ENCODE measurements at places on chromosomes 7 and 10.
A peak's percentile ranks its signal among the peaks of the same experiment; 100 is the strongest.

DNA sequence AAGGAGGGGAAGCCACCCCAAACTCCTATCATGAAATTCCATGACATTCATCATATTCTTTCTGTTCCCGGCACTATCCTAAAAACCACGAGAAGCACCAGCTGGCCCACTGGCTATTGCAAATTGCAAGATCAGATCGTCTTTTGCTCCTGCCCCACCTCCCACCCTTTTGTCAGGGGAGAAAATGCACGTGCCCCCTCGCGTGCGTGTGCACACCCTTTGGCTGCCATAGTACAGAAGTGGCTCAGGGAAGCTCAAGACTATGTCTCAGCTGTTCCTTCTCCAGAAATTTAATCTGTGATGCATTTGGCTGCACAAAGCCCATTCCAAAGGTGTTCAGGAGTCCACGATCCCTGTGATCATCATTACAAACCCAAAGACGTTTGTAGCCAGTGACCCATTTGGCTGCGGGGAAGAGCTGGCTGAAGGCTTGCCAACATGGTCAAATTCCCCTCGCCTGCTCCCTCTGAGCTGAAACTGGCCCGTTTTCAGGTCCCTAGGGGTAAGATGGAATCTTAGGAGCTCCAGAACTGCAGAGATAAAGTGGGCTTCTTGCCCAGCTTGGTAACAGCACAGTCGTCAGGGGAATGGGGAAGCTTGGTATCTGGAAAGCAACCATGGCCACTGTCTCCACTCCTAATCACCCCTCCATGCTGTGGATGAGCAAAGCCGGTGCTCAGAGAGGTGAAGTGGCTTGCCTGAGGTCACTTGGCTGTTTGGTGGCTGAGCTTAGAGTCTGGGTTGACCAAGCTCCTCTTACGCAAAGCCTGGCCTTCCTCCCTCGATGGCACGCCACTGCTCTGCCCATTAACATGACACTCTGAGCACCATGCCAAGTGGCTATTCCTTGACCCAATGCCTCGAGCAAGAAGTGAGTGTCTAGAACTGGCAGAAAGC is 155.4 kb downstream of the NEURL1 start:
- no peak for DNase-seq

DNA sequence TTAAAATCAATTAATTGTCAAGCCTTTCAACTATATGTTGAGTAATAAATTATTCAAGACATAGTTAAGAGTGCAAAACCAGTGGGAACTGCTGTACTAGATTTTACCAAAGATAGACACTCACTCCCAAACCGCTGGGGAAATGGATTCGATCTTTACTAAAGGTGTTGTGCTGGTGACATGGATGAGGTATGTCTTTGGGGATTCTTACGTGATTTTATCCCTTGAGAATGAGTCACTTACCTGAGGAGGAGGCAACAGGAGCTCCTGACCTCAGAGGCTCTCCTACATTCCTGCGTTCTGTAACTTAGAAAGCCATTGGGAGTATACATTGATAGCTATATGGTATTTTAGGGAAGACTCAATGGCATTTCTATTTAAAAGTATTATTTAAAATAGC is 165.5 kb downstream of the PKD1L1 start:
- no peak for DNase-seq

DNA sequence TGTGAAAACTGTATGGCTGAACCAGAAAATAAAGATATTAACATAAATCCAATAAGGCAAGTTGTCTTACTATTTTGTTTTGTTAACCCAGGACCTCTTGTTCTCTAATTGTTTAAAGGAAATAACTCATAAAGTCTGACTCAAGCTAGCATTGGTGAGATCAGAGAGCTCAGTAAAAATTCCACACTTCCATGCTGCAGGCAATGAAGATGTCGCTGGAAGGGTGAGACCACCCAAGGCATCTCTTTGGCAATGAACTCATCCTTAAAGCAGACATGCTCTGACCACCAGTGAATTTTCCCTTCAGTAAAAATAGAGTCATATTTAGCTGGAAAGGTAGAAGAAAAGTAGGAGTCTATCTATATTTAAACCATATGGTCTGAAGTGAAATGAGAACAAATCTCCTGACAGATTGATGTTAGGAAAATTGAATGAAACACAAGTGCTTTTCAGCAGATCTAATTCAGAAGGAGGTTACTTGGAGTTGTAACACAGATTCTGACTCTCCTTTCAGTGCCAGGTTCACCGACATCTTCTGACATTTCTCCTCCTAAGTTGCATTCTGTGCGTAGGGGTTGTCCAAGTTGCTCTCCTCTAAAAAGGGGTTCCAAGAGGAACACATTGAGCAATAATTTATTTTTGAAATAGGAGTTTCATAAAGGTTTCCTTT is 32.8 kb upstream of the VIPR2 start:
- no peak for DNase-seq

DNA sequence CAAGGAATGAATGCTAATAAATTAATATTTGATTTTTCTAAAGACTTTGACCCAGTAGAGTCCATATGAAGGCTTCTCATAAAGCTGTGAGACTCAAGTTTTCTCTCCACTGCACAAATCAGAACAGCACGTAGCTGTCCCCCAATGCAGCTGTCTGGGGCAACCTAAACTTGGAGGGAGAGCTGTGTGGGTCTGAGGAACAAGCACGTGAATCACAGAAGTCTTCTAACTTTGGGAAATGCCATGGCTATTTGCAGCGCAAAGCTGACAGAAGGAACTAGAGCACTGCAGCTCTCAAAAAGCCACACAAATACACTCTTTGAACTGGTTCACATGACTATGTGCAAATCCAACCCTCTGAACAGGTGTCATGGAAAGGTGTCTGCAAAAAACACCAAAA is 47.9 kb downstream of the COL1A2 start:
- DNase-seq = no peak

GRCh38 chr10:31018962-31019361 is 12.7 kb downstream of the ZNF438 start:
- DNase-seq = no peak

DNA sequence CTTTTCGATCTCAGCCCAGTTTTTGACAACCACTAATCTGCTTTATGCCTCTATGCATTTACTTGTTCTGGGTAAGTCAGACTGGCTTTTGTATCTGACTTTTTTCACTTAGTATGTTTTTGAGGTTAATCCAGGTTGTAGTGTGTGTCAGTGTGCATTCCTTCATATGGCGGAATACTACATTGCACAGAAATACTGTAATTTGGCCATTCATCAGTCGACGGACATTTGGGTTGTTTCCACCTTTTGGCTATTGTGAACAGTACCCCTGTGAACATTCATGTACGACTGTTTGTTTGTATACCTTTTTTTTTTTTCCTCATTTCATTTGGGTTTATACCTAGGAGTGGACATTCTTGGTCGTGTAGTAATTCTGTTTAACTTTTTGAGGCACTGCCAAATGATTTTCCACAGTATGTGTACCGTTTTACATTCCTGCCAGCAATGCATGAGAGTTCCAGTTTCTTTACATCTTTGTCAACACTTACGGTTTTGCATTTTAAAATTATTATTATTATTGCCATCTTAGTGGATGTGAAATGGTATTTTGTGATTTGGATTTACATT is 57.4 kb downstream of the MKLN1 start:
- DNase-seq = peak; percentile 39

- no peak for DNase-seq
Observed at GRCh38 chr10:92729886-92730285, 40.1 kb downstream of the HHEX start.
